Neural crest cell (in vitro differentiated cells): ENCODE measurements at places on chromosomes 2 and 18. TPM values are rescaled to one million over a fixed set of nuclear protein-coding genes. Genes with fewer than 3 reads are reported as not detected.

Gene ARHGAP25
- 2.5 and 3.0 TPM in 2 replicates for total RNA-seq

DNA sequence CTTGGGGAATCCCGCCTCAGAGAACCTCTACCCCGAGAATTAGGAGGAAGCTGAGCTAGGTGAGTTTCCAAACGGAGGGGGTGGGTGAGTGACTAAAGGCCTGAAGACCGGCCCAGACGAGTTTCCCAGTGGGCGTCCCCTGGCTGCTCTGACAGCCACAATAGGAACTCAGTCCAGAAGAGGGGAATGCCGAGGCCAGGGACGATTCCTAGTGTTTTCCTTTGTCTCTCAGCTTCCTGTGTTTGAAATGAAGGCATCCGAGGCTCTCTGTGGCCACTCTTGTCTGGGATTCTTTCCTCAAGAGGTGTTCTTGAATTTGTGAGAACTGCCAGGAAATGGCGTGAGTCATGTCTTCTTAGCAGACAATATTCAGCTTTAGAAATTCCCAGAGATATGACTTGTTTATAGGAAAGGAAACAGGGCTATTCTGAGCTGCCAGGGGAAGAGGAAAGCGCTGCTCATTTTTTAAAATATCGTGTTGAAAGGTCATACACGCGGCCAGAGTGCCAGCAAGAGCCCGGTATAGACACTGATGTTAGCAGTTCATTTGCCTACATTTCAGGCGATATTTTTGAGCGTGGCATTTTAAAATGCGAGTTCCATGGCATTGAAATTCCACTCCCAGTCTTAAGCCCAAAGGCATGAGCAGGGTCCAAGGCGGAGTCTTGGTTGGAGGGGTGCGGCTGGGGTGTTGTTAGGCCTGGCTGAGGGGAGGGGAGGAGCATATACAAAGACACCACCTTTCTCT lies 169.1 kb upstream of the KLF7 start:
- H3K4me3 ChIP-seq: peak overlapping the region; percentile 35
- no peaks in the 10 kb centered on the region for H3K36me3 ChIP-seq
- H3K4me1 ChIP-seq: peaks cover 47% of the 10 kb centered on the region
- peak overlapping the region; percentile 95 for H3K27ac ChIP-seq

DNA sequence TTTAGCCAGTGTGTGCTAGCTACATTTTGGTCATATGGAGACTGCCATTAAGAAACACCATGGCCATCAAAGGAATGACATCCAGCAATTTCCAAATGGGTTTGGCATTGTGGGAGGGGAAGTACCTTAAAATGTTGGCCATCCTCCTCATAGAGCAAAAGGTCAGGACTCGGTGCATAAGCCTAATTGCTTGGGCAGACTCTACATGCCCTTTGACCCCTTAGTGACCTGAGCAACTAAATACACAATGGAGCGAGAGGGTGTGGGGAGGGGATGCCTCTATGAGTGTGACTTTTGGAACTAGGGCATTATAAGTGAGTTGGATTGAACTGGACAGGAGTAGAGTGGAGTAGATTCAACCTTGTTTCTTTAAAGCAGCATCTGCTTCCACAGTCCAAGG lies 44.9 kb downstream of the NRP2 start:
- no peak overlapping the region for H3K4me3 ChIP-seq
- H3K4me1 ChIP-seq: peaks cover 73% of the 10 kb centered on the region
- no peak overlapping the region for H3K27ac ChIP-seq
- no peak for DNase-seq
- H3K36me3 ChIP-seq: peaks cover 46% of the 10 kb centered on the region

DNA sequence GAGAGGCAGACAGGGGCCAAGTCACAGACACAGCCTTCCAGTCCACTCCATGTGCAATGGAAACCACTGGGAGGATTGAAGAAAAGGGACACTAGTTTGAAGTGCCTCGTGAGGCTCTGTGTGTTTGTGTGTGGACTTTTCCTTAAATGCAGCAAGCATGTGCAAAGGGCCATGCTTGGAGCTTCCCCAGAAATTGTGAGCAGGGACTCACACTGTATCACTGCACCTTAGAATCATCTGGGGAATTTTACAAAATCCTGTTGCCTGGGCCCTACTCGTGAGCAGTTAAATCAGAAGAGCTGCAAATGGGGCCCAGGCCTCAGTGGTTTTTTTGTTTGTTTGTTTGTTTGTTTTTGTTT lies 137.8 kb downstream of the TRIM43 start:
- no peak overlapping the region for H3K27ac ChIP-seq
- H3K27me3 ChIP-seq: no peaks in the 10 kb centered on the region
- H3K36me3 ChIP-seq: no peaks in the 10 kb centered on the region
- no peak overlapping the region for H3K4me3 ChIP-seq
- H3K4me1 ChIP-seq: peaks cover 6% of the 10 kb centered on the region

Gene GCG
- 0.27 TPM in 1 of 2 replicates, not detected in the other for total RNA-seq

DNA sequence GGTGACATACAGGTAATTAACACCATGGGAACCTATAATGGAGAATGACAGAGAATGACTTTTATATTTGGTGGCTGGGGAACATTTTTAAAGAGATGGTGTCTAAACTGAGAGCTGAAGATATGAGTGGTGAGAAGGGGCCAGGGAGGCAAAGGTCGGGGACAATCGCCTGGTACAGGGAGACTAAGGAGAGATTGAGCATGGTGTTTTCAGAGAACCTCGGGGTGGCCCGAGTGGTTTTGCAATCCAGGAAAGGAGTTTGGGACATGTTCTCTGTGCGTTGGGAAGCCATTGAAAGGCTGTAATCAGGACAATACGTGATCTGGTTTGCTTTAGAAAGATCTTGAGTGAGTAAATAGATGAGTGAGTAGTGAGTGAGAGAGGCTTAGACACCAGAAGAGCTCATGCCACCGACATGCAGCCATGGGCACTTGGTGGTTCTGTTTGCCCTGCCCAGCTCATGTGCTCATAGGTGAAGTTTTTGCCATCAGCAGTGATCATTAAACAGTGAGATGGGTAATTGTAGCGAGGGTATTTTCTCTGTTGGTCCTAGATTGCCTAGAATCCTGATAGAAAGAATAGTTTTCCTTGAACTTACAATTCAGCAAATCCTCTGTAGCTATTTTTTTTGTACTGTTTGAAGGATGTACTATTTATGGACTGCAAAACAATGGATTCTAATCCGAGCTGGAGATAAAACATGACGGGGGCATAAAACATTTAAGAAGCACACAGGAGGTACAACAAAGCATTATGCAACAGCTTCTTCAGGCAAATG lies 114.7 kb downstream of the SH3RF3 start:
- no peak overlapping the region for H3K4me3 ChIP-seq
- H3K27me3 ChIP-seq: no peaks in the 10 kb centered on the region
- no peak for DNase-seq
- H3K4me1 ChIP-seq: peaks cover under 1% of the 10 kb centered on the region
- H3K27ac ChIP-seq: no peak overlapping the region
- H3K36me3 ChIP-seq: no peaks in the 10 kb centered on the region

GRCh38 chr18:24220318-24220688 lies 81.4 kb downstream of the CABYR start:
- H3K4me3 ChIP-seq: no peak overlapping the region
- no peaks in the 10 kb centered on the region for H3K27me3 ChIP-seq
- H3K4me1 ChIP-seq: peaks cover 10% of the 10 kb centered on the region
- no peak for DNase-seq
- H3K27ac ChIP-seq: peak overlapping the region; percentile 84

DNA sequence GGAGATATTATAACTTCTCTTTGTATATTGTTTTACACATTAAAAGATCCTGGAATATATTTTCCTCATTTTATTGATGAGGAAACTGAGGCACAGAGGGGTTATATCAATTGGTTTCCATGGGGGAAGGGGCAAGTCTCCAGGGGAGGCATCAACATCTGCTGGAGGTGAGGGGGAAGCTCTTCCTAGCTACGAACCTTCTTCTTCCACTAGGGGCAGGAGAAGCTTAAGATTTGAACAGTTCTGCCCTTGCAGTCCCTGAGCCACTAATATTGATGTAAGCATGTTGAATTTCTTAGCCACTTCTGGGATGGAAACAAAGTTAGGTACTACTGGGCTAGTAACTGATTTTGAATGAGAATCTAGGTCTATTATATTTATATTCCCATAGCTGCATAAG lies 140.1 kb upstream of the AQP4 start:
- H3K27ac ChIP-seq: no peak overlapping the region
- H3K36me3 ChIP-seq: no peaks in the 10 kb centered on the region
- H3K4me1 ChIP-seq: peaks cover 8% of the 10 kb centered on the region
- H3K4me3 ChIP-seq: no peak overlapping the region
- no peak for DNase-seq
- no peaks in the 10 kb centered on the region for H3K27me3 ChIP-seq
